Chondrocyte (in vitro differentiated cells): ENCODE measurements at places on chromosomes 1 and 21.
A peak's percentile ranks its signal among the peaks of the same experiment; 100 is the strongest.

GRCh38 chr1:52669696-52670095 lies 28.5 kb downstream of the COA7 start:
- DNase-seq, result no peak

DNA sequence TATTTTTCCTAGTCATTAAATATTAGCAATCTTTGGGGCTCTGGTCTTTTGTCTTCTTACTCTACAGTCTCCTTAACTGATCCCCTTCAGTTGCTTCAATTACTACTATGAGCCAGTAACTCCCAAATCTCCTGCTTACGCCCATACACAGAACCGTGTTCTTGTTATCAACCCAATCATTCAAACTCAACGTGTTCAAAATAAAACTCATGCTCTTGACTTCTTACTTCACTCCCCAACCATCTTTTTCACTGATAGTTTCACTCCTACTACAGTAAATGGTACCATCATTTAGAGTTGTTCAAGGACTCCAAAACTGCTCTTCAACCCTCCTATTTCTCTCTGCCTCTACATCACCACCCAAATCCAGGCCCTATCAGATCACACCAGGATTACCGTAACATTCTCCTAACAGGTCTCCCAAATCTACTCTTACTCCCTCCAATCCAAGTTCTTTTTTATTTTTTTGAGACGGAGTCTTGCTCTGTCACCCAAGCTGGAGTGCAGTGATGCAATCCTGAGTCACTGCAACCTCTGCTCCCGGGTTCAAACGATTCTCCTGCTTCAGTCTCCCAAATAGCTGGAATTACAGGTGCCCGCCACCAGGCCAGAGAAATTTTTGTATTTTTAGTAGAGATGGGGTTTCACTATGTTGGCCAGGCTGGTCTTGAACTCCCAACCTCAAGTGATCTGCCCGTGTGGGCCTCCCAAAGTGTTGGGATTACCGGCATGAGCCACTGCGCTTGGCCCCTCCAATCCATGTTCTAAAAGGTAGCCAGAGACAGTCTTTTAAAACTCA lies 3.0 kb downstream of the YARS1 start:
- DNase-seq, result no peak

- no peak for DNase-seq
Observed at GRCh38 chr1:4741876-4742423, 87.5 kb downstream of the AJAP1 start.

GRCh38 chr21:26941421-26941820 lies 25.5 kb downstream of the ADAMTS5 start:
- DNase-seq, result no peak

- DNase-seq, result no peak
Observed at GRCh38 chr1:151713874-151714273, 2.7 kb downstream of the CELF3 start.

- no peak for DNase-seq
Observed at GRCh38 chr1:65527190-65527589, 106.7 kb downstream of the LEPR start.

GRCh38 chr21:31347435-31348032 lies 3.5 kb upstream of the TIAM1 start:
- no peak for DNase-seq

GRCh38 chr1:43605766-43606165 lies 44.2 kb upstream of the KDM4A start:
- no peak for DNase-seq

DNA sequence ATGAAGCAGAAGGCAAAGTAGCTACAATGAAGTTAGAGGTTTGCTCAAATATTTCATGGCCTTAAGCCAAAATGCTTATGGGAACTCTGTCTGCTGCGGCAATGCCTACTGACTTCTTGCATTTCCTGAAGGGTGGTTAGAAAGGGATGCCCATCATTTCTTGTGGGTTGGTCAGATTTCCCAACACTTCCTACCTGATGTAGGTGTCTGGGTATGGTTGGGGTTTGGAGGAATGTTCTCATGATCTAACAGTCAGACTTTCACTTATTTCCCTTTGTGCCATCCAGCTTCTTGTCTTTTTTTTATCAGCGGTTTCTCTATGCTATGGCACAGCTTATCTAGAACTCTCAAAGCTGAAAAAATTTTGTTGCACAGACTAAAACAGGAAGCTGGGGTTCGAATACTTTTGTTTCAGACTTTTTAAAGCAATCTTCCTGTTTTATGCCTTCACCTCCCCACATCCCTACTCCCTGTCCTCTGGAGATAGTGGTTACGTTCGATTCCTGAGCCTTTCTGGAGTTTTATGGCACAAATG lies 307.7 kb downstream of the USP25 start:
- no peak for DNase-seq

- DNase-seq, result no peak
Observed at GRCh38 chr21:25806060-25806459, 71.3 kb downstream of the GABPA start.

DNA sequence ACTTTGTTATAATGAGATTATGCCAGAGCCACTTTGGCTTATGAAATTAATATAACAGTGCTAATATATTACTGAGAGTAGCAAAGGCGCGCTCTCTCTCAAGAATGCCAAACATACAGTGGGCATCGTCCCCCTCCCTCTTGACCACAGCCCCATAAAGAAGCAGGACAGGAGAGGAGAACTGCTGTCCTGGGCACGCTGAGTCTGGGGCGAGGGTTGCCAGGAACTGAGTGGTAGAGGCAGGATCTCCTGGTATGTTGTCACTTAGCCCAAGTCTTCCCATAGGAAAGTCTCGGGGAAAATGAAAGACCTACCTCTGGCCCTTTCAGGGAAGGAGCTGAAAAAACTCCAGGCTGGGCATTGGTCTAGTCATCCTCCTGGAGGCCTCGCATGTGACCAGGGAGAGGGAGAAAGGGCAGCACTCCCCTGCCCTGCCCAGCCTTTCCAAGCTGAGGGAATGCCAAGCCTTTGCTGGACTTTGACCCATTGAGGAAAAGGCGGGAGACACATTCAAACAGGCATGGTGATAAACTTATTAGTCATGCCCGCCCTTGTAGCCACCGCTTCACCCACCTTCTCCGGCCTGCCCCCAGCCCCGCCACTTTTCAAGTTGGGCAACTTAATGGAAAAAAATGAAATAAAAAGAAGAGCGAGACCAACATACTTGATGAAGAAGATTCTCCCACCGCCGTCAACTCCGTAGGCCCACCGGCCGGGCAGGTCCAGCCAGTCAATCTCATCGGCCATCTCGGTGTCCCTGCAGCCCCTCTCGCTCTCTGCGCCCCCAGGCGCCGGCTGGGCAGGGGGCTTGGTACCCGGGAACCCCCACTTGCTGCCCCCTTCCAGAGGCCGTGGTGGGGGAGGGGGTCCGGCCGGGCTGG lies 17.4 kb upstream of the PLEKHA6 start:
- no peak for DNase-seq

GRCh38 chr1:81443288-81443687 lies 357.4 kb upstream of the ADGRL2 start:
- DNase-seq, result no peak

DNA sequence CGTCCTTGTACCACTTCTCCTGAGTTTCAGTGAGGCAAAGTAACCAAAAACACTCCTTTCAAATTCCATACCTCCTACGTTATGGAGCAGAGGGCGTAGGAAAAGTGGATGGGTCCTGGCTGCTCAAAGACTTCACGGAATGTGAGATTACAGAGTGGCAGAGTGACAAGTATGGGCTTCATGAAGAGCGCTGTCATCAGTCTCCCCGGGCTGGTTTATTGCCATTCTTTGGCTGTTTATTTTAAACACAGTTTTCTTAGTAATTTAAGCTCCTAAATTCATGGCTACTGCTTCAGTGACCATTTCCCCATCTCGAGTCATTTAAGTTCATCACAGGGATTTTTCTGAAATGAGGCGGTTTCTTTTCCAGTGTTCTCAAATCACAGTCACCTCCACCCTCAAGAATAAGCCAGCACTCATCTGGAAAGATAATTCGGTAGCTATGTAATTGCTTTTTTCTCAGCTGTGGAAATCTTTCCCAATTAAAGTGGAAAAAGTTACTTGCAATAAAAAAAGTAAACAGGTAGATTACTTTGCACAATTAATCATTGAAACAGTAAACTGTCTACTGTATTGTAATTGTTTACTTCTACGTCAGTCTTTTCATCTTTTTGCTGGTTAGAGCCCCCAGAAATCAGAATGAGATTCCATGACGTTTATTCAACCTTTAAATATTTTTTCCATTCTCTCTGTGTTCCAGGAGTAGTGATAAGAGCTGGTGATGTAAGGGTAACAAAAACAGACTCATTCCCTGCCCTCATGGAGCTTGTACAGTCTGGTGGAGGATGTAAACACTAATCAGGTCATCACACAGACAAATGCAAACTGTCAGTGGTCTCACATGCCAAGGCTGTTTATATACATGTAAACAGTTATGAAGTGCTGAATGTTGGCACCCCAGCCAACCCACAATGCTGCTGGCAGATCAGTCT lies 3.0 kb upstream of the SMYD2 start:
- no peak for DNase-seq

DNA sequence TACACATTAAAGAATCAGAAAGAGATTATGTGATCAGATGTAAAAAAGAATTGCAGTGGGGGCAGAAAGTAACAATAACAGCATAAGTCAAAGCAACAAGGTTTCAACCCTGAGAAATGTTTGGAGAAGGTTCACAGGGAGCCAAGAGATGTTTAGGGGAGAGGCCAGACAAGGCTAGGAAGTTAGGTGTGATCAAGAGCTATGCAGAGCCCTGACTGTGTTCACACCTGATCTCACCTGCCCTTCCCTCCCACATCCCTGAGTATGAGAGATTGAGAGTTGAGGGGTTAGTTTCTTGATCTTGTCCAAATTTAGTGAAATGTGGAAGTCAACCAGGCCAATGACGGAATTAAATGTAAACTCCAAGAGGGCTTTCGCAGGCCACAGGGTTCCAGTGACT lies 10.2 kb downstream of the PTPN14 start:
- DNase-seq, result no peak

DNA sequence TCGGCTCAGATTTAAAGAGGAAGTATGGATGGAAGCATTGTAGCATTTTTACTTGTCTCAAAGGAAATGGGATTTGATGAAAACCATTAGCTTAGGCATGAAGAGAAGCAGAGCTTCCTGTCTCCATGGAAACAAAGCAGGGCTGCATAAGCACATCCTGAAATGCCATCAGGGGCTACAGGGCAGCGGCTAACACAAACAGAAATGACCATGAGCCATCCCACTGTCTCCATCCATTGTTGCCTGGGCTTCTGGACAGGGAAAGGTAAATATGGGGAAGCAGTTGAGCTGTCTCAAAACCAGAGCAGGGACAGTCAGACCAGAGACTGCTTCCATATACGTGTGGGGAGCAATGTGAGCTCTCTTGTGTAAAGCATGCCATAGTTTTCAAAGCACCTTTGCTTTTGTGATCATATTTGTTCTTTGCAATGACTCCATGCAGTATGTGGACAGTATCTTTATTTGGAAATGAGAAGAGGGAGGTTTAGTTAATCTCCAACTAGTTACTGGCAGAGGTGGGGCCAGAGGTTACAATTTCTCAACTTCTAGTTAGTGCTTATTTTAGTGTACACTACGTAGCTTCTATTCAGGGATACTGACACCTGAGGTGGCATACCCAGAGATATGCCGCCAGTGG lies 176.1 kb downstream of the CACNA1E start:
- no peak for DNase-seq

DNA sequence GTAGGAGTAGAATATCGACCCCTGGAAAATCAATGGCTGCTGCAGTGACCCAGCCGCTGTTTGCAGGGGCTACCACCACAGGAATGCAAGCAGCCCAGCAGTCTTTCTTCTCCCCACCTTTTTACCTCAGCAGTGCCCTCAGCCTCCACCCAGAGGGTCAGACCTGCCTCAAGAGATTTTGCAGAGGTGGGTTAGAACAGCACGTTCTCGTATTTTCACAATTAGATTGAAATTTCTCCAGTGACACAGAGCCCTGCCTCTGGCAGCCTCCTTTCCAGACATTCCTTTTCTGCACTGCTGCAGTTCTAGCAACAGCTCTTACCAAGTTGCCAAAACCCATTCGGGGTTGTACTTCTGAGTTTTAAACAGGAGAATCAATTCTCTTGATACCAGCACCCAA lies 38.3 kb upstream of the PIGV start:
- DNase-seq, result no peak

- DNase-seq, result peak; percentile 65
Observed at GRCh38 chr1:201710632-201711597, 118.0 kb upstream of the IPO9 start.

GRCh38 chr1:243457363-243457982 lies 201.6 kb downstream of the SDCCAG8 start:
- DNase-seq, result no peak

DNA sequence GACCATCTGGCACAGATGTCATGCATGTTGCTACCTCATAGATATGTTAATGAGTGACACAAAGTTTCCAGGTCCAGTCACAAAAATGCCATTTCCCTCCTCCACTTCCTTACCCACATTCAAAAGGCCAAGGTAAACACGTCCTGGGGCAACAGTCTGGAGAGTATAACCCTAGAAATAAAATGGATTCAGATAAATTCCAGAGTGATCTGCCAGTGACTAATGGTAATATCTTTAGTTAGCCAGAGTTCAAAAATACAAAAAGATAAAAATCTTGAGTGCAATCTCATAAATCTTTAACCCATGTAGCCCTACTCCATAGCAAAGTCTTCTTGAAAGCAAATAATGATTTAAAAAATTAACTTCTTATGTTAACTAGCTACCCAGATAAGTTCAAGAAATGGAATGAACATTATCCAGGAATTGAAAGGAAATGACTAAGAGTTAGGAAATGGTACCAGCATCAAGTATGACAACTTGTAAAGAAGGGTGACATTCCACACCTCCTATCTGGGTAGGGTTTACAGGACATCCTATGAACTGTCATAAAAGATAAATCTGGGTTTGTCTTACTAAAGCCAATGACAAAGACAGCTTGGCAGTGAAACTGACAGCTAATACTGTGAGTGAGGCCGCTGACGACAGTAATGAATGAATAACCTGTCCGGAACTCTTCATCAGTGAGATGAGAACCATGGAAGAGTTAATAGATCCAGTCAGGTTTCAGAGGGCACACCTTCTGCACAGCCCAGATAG lies 18.1 kb downstream of the RGS2 start:
- no peak for DNase-seq

GRCh38 chr1:53135735-53136114 lies 6.7 kb downstream of the SLC1A7 start:
- no peak for DNase-seq

DNA sequence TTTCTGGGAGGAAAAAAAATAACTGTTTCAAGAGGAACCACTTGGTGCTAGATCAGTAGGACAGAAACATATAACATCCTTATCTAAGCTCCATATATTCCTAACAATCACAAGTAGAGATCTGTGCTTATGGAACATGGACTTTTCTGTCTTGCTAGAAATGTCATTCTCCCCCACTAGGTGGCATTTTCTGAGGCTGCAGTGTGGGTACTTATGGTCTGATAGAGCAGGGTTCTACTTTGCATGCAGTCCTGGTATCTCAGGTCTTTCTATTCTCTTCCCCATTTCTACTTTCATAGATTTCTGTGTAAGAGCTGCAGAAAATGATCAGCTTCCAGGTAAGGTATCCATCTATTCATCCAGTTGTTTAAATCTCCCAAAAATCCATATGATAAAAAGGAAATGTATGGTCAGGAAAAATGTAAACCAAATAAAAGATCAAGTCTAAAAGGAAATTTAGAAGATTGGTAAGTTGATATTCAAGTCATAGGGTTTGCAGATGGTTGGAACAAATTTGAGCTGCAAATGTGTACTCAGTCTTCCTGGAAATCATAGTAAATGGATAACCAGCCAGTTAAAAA lies 1.5 kb downstream of the ZNF684 start:
- DNase-seq, result no peak
